Activated naive CD4-positive, alpha-beta T cell (primary cell): ENCODE measurements at places on chromosomes 4 and X.

- no peak for DNase-seq
Measured at GRCh38 chr4:1366371-1367229, 19.6 kb downstream of the UVSSA start.

GRCh38 chr4:26028793-26029567 is 115.0 kb downstream of the SMIM20 start:
- peak; percentile 18 for DNase-seq

DNA sequence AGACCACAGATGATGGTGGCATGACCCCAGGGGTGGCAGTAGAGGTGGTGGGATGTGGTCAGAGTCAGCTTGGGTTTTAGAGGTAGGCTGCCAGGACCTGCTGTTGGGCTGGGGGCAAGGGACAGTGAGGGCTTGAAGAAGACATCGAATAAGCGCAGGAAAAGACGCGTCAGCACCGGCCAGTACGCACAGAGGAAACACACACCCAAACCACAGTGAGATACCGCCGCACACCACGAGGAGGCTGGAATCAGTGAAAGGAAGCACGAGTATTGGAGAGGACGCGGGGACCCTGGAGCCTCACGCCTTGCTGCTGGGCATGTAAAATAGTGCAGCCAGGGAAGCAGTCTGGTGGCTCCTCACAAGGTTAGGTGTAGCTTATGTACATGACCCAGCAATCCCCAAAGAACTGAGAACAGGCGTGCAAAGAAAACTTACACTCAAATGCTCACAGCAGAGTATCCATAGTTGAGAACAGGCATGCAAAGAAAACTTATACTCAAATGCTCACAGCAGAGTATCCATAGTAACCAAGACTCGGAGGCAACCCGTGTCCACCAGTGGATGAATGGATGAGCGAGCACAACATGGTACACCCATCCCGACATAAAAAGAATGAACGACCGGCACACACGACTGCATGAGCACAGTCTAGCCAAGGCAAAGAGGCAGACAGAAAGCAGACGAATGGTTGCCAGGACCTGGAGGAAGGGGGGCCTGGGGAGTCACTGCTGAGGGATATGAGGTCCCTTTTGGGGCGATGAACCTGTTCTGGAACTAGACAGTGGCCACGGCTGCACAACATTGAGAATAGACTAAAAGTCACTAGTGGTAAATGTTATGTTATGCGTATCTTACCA is 13.3 kb downstream of the PDZD4 start:
- no peak for DNase-seq

DNA sequence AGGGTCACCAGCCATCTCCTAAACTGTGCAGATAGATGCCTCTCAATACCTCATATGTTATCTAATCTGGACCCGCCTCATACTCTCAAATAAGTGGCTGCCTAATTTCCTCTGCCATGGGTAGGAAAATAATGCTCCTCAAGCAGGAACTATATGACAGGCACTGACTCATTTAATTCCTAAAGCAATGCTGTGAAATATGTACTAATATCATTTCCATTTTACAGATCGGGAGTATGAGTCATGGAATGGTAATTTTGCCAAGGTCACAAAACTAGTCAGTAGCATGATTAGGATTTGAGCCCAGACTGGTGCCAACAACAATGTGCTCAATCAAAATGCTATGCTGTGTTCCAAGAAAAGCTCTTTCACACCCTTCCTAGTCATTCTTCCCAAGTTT is 3.0 kb upstream of the NXT2 start:
- DNase-seq = no peak

DNA sequence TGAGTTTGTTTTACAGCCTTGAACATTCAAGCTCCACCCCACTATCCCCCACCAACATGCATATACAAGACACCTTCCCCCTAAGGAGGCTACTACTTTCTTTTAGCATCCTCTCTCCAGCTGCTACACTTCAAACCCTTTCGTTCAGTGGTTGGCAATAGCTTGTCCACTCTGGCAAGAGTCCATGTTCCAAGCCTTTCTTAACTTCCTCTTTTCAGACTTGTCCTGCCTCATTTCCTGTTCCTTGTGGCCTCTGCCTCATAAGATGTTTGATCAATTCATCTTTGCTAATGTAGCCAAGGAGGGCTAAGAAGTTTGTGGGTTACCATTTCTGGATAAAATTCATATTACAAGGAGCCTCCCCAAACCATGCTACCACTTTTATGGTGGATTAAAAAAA is 20.8 kb upstream of the ZCCHC12 start:
- DNase-seq = no peak

DNA sequence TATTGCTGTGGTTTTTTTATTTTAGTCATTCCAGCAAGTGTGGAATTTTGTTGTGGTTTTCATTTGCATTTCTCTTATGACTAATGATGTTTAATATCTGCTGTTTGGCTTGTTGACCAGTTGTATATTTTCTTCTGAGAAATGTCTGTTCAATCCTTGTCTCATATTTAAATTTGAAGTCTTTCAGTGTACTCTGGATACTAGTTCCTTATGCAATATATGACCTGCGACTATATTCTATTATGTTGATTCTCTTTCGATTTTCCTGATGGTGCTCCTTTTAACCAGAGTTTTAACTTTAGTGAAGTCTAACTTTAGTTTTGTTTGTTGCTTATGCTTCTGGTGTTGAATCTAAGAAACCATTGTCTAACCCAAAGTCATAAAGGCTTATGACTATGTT is 1528.0 kb downstream of the TECRL start:
- no peak for DNase-seq

GRCh38 chr4:150219841-150220240 is 141.6 kb downstream of the DCLK2 start:
- DNase-seq = no peak
